ENCODE measurements at places on chromosomes 2 and 18.

- no peaks in the 10 kb centered on the region for H3K4me1 ChIP-seq
- no peak for DNase-seq
- H3K4me3 ChIP-seq = no peak overlapping the region
These were observed 59.5 kb downstream of the FAM168B start for GRCh38 chr2:131033786-131034121.

- peak overlapping the region; percentile 89 for H3K4me3 ChIP-seq
- H3K36me3 ChIP-seq = peaks cover 13% of the 10 kb centered on the region
- H3K27ac ChIP-seq = peak overlapping the region; percentile 82
- peak; percentile 23 for DNase-seq
- peaks cover 30% of the 10 kb centered on the region for H3K4me1 ChIP-seq
These were observed 1.3 kb downstream of the BIRC6 start for GRCh38 chr2:32358111-32358482.

- H3K4me3 ChIP-seq = no peak overlapping the region
- DNase-seq = no peak
- H3K36me3 ChIP-seq = no peaks in the 10 kb centered on the region
- peaks cover 2% of the 10 kb centered on the region for H3K27me3 ChIP-seq
- H3K27ac ChIP-seq = no peak overlapping the region
These were observed 131.1 kb downstream of the CCDC102B start for GRCh38 chr18:68928762-68929675.

DNA sequence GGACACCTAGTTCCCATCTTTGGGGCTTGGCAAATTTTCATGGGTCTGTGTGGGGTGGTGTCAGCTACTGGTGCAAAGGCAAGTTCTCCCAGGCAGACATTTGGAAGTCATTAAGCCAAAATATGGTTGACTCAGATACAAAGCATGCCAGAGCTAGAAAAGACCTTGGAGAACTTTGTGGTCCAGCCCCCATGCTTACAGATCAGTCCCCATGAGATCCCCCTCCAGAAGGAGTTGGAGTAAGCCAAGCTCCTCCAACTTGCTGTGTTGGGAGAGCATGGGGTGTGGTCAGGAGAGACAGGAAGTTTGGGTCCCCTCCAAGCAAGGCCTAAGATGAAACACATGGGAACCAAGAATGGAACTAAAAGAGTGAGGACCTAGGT is 224.5 kb downstream of the CYP26B1 start:
- H3K4me1 ChIP-seq = no peaks in the 10 kb centered on the region
- no peak overlapping the region for H3K27ac ChIP-seq
- H3K4me3 ChIP-seq = no peak overlapping the region
- H3K27me3 ChIP-seq = peaks cover 3% of the 10 kb centered on the region
- DNase-seq = no peak

- no peak overlapping the region for H3K4me3 ChIP-seq
- peaks cover 9% of the 10 kb centered on the region for H3K4me1 ChIP-seq
- peak; percentile 25 for DNase-seq
These were observed 62.5 kb downstream of the RPIA start for GRCh38 chr2:88753833-88754584.

DNA sequence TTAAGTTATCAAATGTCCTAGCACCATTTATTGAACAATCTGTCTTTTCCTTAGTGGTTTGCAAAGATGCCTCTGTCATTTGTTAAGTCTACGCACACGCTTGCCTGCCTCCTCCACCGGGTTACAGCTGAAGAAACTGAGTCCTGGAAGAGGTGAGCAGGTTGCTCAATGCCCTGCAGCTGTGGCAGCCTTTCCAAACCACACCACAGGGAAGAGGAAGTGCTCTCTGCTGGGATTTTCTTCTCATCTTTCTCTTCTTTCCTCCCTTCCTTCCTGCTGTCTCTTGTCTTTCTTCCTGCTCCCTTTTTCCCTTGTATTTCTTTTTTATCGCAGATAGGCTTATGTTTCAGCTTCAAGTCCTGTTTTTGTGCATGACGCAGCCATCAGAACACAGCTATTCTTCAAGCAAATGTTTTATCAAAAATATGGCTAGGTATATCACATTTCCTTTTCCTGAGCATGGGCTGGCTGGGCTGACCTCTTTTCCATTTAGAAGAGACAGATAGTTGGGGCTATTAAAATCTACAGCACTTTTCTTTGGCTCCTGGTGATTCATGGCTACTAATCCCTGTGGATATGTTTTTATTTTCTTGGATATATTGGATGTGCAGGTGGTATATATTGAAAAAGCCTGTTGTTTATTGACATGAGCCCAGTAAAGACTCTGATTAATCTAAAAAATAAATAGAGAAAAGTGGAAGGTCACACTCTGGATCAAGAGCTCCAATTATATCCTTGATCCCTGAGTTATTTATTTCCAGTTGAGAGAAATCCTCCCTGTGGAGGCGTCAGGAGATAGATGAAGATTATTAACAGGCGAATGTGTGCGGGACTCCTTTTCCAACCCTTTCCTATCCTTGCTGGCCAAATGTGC is 214.6 kb downstream of the TSN start:
- H3K27me3 ChIP-seq = peaks cover 6% of the 10 kb centered on the region
- H3K4me3 ChIP-seq = no peak overlapping the region
- H3K4me1 ChIP-seq = no peaks in the 10 kb centered on the region
- H3K27ac ChIP-seq = no peak overlapping the region
- no peak for DNase-seq
- no peaks in the 10 kb centered on the region for H3K36me3 ChIP-seq

DNA sequence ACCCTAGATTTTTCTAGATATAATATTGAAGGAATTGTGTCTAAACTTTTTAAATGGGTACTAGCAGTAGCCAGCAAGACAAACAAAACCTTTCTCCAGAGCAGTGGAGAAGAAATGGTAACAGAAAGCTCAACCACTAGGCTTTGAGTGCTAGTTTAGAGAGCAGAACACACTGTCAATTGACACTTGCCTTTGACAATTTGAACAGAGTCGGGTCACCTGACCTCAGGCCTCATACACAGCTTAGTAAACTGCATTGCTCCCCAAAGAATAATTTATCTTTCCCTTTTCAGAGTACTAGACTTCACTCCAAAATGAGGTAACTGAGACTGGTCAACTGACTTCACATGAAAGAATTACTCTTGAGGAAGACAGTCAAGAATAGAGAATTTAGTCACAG is 48.6 kb downstream of the FIGN start:
- no peak overlapping the region for H3K27ac ChIP-seq
- H3K36me3 ChIP-seq = no peaks in the 10 kb centered on the region
- no peak overlapping the region for H3K4me3 ChIP-seq
- H3K4me1 ChIP-seq = no peaks in the 10 kb centered on the region

DNA sequence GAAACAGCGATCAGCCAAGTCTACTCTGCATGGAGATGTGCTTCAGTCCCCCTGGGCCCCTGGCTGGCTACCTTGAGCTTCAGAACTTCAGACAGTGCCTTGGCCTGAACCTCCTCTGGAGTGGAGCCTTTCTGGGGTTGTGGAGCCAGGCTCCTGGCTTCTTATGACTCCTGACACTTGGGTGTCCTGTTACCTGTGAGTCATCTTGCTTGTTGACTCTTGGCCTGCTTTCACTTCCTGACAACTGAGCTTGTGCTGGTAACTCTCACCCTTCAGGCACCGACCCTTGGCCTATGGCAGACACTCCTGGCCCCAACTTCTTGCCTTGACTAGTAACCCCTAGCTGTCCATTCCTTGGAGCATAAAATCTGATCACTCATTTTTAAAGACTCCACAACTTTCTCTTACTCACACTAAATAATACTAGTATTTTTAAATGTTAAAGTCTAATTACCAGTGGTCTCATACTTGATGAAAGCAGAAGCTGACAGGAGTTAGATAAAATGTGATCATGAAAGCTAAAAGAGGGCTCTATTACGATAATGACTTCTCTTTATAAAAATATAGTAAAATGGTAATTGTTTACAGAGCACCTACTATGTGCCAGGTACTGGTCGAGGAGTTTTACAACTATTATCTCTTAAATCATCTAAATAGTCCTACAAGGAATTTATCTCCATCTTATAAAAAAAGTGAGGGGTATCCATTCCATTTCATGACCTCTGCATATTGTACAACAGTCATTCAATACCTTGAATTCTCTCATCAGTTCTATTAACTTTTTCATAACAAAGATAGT is 46.3 kb upstream of the VIT start:
- no peak overlapping the region for H3K4me3 ChIP-seq
- no peaks in the 10 kb centered on the region for H3K36me3 ChIP-seq
- DNase-seq = no peak
- H3K27me3 ChIP-seq = peaks cover 5% of the 10 kb centered on the region

DNA sequence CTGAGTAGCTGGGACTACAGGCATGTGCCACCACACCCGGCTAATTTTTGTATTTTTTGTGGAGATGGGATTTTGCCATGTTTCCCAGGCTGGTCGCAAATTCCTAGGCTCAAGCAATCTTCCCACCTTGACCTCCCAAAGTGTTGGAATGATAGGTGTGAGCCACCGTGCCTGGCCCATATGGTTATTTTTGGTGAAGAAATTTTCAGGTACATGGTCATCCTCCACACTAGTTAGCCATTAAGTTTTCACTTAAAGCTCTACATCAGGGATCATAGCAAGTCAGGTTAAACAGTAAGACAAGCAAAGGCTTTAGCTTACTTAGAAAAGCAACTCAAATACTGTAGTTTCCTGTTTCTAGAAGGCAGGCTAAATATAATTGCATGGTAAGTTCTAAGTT is 104.3 kb upstream of the GRB14 start:
- H3K4me1 ChIP-seq = peaks cover 5% of the 10 kb centered on the region
- H3K4me3 ChIP-seq = no peak overlapping the region
- H3K27me3 ChIP-seq = no peaks in the 10 kb centered on the region
- peaks cover 20% of the 10 kb centered on the region for H3K36me3 ChIP-seq
- no peak for DNase-seq

DNA sequence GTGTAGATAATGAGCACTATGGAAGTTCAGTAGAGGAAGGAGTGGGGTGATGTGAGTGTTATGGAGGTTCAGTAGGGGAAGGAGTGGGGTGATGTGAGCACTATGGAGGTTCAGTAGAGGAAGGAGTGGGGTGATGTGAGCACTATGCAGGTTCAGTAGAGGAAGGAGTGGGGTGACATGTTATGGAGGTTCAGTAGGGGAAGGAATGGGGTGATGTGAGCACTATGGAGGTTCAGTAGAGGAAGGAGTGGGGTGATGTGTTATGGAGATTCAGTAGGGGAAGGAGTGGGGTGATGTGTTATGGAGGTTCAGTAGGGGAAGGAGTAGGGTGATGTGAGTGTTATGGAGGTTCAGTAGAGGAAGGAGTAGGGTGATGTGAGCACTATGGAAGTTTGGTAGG is 116.3 kb upstream of the SMAD7 start:
- no peaks in the 10 kb centered on the region for H3K27me3 ChIP-seq
- H3K36me3 ChIP-seq = peaks cover 8% of the 10 kb centered on the region
- H3K4me1 ChIP-seq = peaks cover 5% of the 10 kb centered on the region
- no peak overlapping the region for H3K4me3 ChIP-seq

DNA sequence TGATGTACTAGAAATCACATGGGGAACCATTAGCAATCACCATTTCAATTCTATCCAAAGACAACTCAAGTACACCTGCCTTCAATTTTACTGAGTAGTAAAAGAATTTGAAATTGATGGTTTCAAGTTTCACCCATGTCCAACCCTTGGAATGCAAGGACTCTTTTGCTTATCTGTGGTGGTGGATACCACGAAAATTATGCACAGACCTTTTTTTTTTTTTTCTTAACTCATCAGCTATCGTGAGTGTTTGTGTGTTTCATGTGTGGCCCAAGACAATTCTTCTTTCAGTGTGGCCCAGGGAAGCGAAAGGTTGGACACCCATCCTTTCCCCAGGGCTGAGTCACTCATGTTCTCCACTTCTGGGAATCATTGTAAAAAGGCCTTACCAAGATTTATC is 23.1 kb downstream of the ID2 start:
- no peak overlapping the region for H3K27ac ChIP-seq
- peaks cover 8% of the 10 kb centered on the region for H3K27me3 ChIP-seq
- no peak overlapping the region for H3K4me3 ChIP-seq
- no peaks in the 10 kb centered on the region for H3K4me1 ChIP-seq
- DNase-seq = no peak
- H3K36me3 ChIP-seq = no peaks in the 10 kb centered on the region

DNA sequence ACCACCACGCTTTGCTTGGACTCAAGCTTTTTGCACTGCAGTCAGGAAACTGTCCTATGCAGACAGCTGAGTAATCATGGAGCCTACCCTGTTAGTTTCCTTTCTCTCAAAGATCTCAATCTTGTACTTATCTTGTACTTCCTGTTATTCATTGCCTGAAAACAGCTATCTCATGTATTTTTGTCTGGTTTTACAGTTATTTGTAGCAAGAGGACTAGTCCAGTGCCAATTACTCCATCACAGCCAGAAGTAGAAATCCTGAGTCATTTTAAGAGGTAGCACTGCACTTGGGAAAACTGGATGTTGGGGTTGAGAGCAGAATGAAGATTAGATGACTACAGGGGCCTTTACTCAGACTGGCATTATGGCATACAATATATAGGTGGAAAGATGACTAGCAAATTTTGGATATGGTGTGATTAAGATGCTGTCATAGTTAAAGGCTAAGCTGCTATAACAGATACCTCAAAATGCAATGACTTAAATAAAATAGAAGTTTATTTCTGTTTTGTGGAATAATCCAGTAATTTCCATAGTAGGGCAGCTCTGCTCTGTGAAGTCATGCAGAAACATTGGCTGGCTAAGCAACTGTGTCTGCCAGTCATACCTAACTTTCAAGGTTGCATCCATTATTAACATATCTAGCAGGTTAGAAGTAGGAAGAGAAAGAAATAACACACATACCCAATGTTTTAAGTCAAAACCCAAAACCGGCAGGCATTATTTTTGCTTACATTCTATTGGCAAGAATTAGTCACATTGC is 21.1 kb upstream of the CHMP3 start:
- no peak overlapping the region for H3K4me3 ChIP-seq
- H3K4me1 ChIP-seq = peaks cover 3% of the 10 kb centered on the region
- no peaks in the 10 kb centered on the region for H3K36me3 ChIP-seq
- H3K27ac ChIP-seq = no peak overlapping the region

- peaks cover 16% of the 10 kb centered on the region for H3K27me3 ChIP-seq
- no peak overlapping the region for H3K27ac ChIP-seq
- no peak for DNase-seq
- H3K36me3 ChIP-seq = no peaks in the 10 kb centered on the region
- H3K4me3 ChIP-seq = no peak overlapping the region
These were observed 244.5 kb upstream of the PKDCC start for GRCh38 chr2:41803361-41803760.

GRCh38 chr2:108612514-108613183 is 78.4 kb downstream of the LIMS1 start:
- peak overlapping the region; percentile 67 for H3K4me3 ChIP-seq
- H3K36me3 ChIP-seq = no peaks in the 10 kb centered on the region
- DNase-seq = peak; percentile 60
- no peaks in the 10 kb centered on the region for H3K27me3 ChIP-seq
- H3K4me1 ChIP-seq = peaks cover 52% of the 10 kb centered on the region

- H3K4me3 ChIP-seq = no peak overlapping the region
- peaks cover 32% of the 10 kb centered on the region for H3K4me1 ChIP-seq
- no peaks in the 10 kb centered on the region for H3K27me3 ChIP-seq
- no peak for DNase-seq
These were observed 99.3 kb downstream of the SPTBN1 start for GRCh38 chr2:54555318-54555837.

Data from memory B cell (primary cell).